EL (cell line): ENCODE measurements at places on chromosomes 11 and 22.

GRCh38 chr22:33126881-33127280 lies 68.7 kb upstream of the SYN3 start:
- no peak for DNase-seq

DNA sequence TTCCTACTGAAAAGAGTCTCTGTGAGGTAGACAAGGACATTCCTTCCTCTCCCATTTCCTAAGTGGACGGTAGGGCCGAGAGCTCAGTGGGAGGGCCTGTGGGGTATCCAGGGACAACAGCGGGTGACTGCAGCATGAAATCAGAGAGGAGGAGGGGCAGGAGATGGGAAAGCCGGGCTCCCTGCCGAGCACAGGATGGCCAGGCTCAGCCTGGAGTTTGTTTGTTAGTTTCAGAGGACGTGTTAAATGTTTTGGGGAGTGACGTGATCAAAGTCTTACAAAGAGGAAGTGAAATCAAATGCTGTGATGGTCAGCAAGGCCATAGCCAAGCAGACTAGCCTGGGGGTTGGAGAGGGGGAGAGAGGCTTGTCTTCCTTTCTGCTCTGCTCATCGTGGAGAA lies 152.7 kb downstream of the ADAMTS15 start:
- DNase-seq, result peak; percentile 81

DNA sequence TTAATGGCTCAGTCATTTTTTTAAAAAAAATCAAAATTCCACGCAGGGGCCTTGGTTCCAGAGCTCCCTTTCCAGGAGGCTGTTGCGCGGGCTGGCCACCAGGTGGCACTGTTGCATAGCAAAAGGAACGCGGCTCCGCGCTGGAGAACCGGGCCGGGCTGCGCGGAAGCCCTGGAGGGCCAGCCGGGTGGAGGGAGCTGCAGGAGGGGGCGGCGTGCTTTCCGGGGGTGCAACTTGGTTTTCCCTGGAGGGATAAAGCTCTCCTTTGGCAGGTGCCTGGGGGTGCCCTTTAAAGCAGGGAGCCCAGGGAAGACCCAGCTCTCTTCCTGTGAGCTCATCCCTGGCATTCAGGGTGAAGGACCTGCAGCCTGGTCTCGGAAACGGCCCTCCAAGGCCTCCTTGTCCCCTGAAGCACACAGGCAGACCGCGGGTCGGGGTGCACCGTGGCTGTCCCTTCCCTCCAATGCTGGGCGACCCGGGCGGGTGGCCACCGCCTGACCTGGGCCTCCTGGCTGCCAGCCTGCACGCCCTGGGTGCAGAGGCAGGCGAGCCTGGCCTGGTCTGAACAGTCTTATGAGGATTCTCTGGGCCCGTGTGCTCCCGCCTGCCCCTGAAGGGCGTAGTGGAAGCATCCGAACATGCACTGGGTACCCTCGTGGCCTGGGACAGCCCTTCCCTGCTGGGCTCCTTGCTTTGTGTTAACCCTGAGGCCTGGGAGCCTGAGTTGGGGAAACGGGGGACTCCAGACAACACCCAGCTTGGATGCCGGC lies 23.4 kb downstream of the KRTAP5-5 start:
- peak; percentile 57 for DNase-seq

DNA sequence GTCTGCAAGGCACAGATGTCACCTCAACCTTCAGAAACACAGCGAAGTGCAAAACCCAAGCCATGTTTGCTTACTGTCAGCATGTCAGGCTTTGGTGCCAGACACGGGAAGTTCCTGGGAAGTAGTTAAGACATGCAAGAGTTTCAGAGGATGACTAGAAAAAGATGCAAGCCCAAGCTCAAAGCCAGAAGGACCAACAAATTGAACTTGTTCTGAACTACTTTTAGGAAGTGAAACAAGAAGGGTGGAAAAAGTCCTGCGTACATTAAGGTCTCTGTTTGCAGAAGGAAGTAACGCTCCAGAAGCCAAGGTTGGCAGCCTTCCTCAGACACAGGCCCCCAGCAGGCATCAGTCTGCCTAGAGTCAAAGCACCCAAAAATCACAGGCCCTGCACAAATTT lies 2.6 kb downstream of the AP1B1 start:
- DNase-seq, result no peak

- DNase-seq, result no peak
Measured at GRCh38 chr22:47032091-47032943, 269.9 kb downstream of the TBC1D22A start.

DNA sequence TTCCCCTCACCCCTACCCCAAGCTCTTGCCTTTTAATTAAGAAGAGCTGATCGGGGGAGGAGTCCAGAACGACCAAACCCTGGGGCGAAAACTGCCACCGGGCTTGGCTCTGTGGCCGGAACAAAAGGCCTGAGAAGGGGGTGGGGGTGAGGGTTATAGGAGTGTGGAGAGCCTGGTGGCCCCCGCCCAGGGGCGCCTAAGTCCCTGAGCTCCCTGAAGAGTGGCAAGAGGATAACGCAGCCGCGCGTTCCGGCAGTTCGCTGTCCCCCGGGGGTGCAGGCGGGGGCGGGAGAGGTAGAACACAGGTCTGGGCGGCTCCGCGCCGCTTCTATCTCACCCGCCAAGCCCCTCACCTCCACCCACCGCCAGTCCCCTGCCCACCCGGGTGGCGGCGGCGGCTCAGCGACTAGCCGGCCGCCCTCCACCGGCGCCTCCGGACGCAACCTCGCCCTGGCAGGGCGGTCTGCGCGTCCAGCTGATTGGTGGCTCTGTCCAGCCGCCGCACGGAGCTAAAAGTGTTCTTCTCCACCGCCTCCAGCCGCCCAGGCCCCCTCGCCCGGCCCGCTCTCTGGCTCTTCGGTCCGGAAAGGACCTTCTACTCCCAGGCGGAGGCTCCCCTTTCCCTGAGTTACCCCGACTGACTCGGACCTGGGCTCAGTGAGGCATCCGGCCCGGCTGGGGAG lies 18.7 kb upstream of the BDNF start:
- peak; percentile 76 for DNase-seq

DNA sequence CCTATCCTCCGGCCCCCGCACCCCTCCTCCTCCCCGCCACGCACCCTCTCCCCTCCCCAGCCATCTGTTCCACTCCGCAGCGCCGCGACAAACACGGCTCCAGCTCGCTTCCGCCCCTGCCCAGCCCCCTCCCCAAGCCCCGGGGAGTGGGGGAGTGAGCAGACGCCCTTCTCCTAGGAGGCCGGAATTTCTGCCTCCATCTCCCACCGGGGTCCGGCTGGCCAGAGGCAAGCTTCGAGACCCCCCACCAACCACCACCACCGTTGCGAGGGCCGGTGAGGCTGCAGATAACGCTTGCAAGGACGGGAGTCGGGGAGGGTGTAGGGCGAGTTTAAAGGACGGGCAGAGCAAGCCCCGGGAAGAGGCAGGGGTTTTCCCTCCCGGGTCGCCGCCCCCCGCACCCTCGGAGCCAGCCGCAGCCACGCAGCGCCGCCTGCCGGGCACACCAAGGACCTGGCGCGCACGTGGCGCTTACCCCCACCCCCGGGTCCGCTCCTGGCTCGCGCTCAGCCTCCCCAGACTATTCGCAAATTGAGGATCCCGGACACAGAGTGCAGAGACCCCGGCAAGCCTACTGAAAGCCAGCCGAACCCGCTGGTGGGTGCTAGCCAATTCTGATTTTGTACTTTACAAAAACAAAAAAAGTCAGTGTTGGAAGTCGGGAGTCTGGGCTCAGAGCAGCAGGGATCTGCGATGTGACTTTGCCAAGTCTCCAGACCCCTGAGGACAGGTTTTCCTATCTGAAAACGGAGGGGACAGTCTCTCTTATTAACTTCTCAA lies 22.6 kb downstream of the RTN4RL2 start:
- peak; percentile 36 for DNase-seq
